ENCODE measurements at places on chromosomes 16 and 17.

GRCh38 chr17:63476854-63477479, at the start of gene ACE:
Gene ACE (plus strand): TSS chr17:63477061. CDS start chr17:63477095, 34 bp downstream.
- peak; percentile 48 for DNase-seq

GRCh38 chr17:79627184-79627765, 16.4 kb upstream of the RBFOX3 start:
- DNase-seq, result no peak

GRCh38 chr17:81955756-81956544, 5.0 kb downstream of the NOTUM start:
- no peak for DNase-seq

DNA sequence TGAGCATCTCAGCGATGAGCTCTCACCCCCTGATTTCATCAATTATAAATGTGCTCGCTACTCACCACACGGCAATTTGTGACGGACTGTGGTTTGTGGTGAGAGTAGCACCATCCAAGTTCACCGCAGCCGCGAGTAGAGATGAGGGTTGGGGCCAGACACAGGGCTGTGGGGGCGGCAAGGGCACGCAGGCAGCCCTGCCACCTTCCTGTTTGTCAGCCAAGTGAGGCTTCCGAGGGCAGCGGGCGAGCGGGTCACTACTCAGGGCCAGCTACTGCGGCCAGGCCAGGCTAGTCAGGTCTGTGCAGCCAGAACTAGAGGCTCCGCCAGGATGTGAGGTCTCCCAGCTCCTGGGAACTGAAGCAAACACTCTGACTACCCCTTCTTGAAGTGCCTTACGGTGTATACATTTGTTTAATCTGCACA, 39.6 kb upstream of the MEOX1 start:
- peak; percentile 49 for DNase-seq

GRCh38 chr16:71440669-71441347, 1.0 kb downstream of the TLE7 start:
- DNase-seq, result no peak

- DNase-seq, result no peak
These were observed 11.0 kb downstream of the ZNF276 start for GRCh38 chr16:89732142-89732917.

DNA sequence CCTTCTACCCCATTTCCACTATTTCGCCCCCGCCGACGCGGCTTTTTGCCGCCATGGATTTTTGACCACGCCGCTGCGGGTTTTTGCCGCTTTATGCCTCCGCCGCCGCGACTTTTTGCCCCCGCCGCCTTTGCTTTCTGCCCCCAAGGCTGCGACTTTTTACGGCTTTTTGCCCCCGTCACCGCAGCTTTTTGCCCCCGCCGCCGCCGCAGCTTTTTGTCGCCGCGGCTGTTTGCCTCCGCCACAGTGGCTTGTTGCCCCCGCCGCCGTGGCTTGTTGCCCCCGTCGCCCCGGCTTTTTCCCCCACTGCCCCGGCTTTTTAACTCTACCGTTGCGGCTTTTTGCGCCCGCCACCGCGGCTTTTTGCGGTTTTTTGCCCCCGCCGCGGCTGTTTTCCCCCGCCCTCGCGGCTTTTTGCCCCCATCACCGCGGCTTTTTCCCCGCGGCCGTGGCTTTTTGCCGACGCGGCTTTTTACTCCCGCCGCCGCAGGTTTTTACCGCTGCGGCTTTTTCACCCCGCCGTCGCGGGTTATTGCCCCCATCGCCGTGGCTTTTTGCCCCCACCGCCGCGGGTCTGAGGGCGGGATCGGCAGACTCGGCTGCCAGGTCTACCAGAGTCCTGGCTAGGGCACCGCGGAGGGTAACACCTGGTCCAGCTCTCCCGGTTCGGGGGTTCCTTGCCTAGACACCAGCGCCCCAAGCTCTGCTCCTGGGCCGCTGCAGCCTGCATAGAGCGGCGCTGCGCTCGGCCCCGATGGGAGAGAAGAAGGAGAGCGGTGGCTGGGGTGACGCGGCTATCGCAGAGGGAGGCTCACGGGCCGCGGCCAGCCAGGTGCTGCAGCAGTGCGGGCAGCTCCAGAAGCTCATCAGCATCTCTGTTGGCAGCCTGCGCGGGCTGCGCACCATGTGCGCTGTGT, 562.7 kb upstream of the WSB1 start:
- no peak for DNase-seq

DNA sequence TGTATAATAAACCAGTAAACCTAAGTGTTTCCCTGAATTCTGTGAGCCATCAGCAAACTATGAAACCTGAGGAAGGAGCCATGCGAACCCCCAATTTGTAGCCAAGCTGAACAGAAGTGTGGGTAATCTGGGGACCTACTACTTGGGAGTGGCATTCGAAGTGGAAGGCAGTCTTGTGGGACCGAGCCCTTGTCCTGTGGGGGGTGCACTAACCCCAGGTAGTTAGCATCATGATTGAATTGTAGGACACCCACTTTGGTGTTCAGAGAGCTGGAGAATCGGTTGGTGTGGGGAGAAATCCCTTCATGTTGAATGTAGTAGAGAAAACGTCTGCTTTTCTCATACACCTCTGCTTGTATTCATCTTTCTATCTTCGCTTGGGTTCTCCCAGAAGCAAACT, 79.7 kb upstream of the CPHXL start:
- no peak for DNase-seq

DNA sequence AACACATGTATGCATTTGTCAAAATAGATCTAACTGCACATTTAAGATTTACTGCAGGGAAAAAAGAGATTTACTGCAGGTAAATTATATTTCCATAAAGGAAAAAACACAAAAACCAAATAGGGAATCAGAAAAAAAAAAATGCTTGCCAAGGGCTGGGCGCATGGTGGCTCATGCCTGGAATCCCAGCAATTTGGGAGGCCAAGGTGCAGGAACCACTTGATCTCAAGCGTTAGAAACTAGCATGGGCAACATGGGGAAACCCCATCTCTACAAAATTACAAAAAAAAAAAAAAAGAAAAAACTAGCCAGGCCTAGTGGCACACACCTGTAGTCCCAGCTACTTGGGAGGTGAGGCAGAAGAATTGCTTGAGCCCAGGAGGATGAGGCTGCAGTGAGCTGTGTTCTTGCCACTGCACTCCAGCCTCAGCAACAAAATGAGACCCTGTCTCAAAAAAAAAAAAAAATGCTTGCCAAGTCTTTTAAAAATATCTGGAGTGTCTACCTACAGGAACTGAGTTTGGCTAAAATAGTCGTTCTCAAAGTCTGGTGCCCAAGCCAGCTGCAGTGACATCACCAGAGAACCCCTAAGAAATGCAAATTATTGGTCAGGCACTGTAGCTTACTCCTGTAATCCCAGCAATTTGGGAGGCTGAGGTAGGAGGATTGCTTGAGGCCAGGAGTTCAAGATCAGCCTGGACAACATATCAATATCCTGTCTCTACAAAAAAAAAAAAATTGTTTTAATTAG, 17.5 kb downstream of the TRIM25 start:
- no peak for DNase-seq

DNA sequence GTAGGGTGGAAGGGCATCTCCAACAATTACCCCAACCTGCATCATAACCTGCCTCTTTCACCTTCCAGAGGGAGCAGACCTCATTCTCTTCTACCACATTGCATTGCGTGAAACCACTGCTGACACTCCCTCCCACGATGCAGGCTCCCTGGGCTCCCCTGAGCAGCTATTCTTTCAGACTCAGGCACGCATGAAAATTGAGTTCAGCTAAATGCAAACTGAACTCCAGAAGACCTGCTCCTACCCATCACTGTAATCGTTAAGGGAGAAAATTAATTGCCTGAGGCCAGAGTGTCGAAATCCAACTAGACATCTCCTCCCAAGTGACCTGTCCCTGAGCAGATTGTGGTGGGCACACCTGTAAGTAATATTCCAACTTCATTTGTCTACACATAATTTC, 186.0 kb downstream of the GRIN2A start:
- no peak for DNase-seq

GRCh38 chr17:39527220-39527813, 66.0 kb downstream of the CDK12 start:
- peak; percentile 28 for DNase-seq

- peak; percentile 23 for DNase-seq
These were observed 571 bp downstream of the CAVIN1 start for GRCh38 chr17:42422412-42422957.

- DNase-seq, result peak; percentile 22
These were observed 159.4 kb upstream of the ZNF267 start for GRCh38 chr16:31713945-31714902.

DNA sequence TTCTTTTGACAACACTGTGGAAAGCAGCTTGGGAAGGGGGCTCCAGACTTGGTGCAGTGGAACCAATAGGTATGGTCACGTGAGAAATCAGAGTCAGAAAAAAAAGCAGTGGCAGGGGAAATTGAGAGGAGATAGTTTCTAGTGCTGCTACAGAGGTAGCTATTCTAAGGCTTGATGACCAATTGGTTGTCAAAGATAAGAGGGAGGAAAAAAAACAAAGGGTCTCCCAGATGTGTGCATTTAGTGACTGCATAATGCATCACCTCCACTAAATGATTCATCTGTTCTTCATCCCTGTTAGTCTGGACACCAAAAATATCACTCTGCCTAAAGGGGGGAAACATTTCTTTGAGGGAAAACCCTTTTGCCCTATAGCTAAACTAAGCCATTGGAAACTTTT, 56.5 kb downstream of the PIGL start:
- no peak for DNase-seq

GRCh38 chr17:58532555-58532951, 18.1 kb upstream of the MTMR4 start:
- no peak for DNase-seq

GRCh38 chr17:45311760-45312476, 4.9 kb downstream of the MAP3K14 start:
- peak; percentile 78 for DNase-seq

DNA sequence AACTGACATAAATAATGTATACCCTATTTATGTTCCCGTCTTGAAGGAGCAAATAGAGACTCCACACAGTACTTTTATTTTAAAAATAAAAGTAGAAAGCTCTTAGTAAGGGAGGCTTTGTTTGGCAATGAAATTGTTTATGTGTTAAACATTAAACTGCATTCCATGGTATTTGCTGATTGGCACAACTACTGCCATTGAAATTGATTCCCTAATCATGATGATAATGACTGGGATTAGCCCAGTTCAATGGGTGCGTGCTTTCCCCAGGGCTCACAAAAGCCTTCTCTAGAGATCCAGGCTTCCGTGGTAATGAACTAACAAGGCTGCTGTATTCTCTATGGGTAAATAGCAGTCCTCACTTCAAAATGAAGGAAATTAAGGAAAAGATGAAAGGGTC, 67.5 kb downstream of the GPRC5B start:
- no peak for DNase-seq

- peak; percentile 82 for DNase-seq
These were observed 12.6 kb upstream of the ATP6V0C start for GRCh38 chr16:2500918-2501750.

DNA sequence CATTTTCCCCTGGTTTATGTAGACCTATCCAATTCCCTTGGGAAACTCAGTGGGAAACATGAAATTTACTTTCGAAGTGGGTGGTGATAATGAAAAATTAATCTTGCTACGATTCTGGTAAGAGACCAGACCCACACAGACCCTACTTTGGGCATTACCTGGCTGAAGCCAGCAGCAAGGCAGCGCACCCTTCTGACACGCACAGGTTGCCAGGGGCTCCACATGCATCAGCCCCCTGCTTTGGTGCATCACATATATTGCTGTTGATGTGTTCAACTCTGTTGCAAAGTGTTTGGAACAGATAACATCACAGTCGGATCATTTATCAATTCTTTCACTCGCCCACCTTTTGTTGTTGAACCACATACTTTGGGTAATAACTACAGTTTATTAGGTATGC, 26.6 kb downstream of the SMARCE1 start:
- DNase-seq, result no peak

DNA sequence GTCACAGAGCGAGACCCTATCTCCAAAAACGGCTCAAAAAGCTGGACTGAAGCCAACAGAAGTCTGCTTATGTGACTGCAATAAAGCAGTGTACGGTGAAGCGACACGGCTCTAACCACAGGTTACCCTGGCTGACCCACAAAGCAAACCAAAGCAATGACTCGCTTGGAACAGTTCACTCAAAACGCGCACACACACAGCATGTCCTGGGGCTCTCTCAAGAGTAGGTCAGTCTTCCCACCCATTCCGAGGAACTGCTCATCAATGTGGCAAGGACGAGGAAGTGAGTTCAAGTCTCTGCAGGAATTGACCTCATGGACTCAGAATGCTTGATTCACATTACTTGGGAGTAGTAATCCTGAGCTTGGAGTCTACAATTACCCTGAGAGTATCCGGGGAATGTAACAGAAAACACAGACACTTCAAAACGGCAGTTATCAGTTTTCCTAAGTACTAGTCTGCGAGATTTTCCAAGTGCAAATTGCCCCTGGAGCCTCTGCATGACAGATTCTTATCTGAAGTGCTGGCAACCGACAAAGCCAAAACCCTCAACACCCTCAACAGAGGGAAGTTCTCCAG, 25.4 kb downstream of the PELP1 start:
- no peak for DNase-seq

DNA sequence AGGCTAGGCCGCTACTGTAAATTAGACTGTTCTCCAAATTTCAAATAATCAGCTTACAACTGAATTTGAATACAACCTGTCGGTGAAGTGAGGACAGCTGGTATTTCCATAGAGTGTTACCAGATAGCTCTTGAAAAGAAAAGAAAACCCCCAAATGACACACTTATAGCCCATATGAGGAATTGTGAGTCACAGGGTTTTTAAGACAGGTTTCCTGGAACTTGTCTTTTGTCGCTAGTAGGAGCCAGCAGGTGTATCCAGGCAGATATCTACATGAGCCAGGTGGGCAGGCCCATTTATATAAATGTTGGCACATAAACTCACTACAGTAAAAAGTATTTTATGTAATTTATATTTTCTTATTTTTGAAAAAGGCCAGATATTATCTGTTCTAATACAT, 24.0 kb downstream of the TNRC6A start:
- no peak for DNase-seq

DNA sequence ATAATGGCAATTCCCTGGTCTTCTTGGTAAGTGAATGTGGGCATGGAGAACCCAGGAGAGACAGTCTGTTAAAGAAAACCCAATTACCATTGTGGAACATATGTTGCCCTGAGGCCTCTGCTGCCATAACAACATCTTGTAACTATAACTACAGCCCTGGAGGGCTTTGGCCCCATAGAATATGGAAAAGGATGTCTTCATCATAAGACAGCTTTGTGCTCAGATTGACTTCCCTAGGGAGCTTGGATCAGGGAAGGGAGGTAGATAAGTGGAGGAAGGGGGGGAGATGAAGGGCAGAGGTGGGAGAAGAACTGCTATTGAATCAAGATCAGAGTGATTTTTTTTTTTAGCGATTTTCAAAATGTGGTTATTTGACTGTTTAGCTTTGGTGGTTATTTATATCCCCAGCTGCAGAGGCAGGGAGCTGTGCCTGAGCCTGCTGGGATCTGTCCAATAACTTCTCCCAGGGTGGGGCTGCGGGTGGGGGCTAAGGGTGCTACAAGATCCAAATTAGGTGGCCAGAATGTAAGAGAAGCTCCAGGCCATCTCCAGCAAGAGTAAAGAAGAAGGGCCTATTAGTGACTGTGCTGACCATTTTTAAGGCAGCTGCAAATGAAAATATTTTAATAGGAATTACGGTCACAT, 5.3 kb upstream of the KAT7 start:
- DNase-seq, result no peak

GRCh38 chr17:41773190-41773588, 13.3 kb downstream of the JUP start:
- no peak for DNase-seq

Data from CD4-positive, alpha-beta T cell treated with Interleukin-17A for 1 hour (primary cell).